ENCODE measurements at places on chromosomes 3 and 15. TPM values are rescaled to one million over a fixed set of nuclear protein-coding genes. Genes with fewer than 3 reads are reported as not detected.

DNA sequence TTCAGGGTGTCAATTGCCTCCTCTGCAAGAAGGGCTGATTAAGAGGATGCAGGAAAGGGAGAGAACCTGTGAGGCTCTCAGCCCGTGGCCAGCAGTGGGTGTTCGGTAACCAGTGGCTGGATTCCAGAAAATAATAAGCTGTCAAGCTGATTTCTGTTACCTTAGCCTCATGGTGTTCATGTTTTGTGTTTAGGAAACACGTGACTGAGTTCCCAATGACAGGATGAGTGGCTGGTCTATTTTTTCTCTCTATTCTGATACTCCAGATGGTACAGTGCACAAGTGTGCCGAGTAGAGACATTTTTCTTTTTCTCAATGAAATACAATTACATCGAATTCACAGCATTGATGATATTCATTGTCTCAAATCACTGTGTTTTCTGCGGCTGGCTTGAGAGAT is 43.6 kb downstream of the EDEM1 start:
- no peak for DNase-seq

GRCh38 chr3:70518356-70518755 is 205.9 kb upstream of the MDFIC2 start:
- no peak for DNase-seq

GRCh38 chr15:38411902-38412301 is 42.0 kb upstream of the FAM98B start:
- no peak for DNase-seq

DNA sequence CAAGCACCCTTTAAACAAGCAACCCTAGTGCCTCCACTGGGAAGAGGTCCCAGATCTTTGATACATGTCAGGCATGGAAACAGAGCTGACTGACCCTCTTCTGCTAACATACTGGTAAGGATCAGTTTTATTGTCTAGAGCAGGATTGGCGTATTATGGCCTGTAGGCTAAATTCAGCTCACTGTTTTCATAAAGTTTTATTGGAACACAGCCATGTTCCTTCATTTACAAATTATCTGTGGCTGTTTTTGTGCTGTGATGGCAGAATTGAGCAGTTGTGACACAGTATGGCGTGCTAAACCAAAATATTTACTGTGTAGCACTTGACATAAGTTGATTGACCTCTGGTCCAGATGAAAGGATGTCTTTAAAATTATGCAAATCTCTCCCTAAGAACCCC is 45.0 kb downstream of the WDR76 start:
- no peak for DNase-seq

- DNase-seq: no peak
Measured at GRCh38 chr3:53996141-53996874, 104.6 kb upstream of the SELENOK start.

DNA sequence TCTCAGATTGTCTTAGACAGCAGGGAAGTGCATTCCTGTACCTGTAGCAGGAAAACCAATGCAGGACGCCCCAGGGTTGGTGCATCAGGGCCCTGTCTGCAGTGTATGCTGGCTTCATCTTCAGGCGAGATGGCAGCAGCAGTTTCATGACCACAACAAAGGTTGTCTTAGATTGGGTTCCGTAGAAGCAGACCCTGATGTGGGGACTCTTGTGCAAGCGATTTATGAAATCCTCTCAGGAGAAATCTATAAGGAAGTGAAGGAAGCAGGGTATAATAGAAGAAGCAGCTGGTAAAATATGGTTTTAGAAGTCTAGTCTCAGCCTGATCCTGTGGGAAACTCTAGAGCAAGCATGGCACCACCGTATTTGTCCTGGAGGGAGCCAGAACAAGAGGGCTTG is 25.0 kb downstream of the DNAH1 start:
- DNase-seq: no peak

DNA sequence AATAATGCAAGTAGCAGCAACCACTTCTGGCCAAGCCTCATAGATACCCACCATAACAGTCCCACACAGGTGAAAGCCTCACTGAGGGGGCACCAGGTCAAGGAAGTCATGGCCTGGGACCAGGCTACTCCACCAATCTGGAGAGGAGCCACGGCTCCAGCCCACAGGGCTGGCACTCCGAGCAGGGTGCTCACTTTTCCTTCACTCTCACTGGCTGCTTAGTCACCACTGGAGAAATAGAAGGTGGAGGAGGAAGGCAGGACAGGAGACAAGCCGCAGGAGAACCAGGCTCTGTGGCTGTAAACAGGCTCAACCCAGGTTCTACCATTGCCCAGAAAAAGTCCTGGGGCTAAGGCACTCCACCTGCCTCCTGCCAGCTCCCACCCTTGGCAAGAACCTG is 1.2 kb downstream of the USP19 start:
- DNase-seq: no peak

DNA sequence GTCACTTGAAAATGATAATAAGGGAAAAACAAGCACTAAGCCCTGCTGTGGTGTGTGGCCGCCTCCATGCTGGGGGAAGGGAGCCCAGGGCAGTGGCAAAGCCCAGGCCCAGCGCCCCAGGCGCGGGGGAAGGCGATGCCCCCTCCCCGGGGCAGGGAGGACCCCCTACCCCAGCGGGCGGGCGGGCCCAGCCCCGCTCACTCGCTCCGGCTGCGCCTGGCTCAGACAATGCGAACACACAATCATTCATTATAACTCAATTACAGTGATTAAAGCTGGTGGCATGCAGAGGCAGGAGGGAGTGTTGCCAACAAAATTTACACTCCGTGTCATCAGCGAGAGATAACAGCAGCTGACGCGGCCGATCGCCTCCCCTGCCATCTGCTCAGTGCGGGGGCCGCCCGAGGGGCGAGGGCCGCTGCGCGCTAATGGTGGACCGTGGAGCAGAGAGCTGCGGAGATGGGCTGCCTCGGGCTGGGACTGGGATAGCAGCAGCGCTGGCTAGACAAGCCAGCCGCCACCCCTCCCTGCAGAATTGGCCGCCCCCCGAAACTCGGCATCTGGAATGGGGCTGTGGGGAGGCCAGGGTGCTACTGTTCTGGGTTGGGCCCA is 64.1 kb downstream of the TLE3 start:
- DNase-seq: no peak

DNA sequence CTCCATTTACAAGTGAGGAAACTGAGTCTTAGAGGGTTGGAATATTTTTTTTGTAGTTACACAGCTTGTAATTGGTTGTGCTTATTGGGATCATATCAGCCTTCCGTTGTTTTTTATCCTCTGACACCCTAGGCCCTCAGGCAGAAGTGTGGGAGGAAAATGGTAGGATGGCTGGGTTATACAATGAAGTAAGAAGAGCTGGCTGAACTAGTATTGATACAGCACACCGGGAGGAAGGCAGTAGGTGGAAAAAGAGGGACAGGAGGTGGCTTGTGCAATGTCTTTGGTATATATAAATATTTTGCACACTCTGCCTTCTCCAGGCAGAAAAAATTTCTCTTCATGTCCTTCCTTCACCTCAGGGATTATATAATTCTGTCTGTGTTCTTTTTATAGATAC is 214.3 kb upstream of the SGO1 start:
- no peak for DNase-seq

GRCh38 chr3:28039829-28040228 is 201.6 kb upstream of the CMC1 start:
- DNase-seq: no peak

DNA sequence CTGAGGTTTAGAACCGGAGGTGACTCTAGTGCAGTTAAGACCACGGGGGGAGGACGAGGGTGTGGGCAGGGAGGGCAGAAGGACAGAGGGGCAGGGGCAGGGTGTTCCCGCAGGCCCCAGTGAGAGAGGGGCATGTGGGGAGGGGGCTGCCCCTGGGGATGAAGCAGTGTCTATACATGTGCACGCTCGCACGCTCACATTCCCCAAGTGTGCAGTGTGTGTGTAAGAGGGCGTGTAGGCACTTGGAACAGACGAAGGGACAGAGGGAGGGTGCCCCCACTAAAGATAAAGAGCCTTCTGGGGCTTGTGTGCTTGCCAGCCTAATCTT is 69.5 kb upstream of the MEF2A start:
- no peak for DNase-seq

CCR8 gene
- not detected for total RNA-seq

DNA sequence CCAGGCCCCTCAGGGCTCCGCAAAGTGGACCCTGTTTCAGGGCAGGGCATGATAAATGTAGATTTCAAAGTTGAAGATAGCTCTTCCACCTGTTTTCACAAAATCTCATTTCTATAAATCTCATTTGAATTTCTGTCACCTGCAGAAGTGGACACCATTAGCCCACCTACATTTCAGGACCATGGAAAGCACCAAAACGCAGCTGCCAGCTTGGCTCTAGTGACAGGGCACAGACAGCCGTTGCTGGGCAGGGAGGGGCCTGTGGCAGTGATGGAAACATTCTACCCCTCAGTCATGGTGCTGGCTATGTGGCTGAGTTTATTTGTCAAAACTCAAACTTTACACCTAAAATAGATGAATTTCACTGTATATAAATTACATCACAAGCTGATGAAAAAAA is 40.4 kb downstream of the PRR23E start:
- DNase-seq: no peak

GRCh38 chr15:89958107-89958805 is 42.9 kb upstream of the ZNF710 start:
- DNase-seq: no peak

DNA sequence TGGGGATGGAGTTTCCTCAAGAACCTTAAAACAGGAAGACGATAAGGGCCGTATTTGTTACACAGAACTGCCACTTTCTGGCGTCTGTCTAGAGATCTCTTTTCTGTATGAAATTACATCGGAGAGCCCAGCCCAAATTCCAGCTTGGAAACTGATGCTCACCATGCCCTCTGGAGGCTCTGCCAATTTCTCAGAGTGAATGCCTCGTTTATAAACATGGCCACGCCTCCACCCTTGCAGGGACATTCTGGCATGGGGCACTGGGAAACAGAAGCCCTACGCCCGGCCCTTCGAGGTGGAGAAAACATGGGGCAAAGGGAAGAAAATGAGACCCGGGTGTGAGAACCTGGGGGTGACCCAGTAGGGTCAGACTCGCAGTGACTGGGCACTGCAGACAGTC is 53.4 kb upstream of the SEC13 start:
- no peak for DNase-seq

GRCh38 chr3:105965384-105965783 is 96.6 kb upstream of the CBLB start:
- peak; percentile 32 for DNase-seq

CSPG4 gene
- total RNA-seq: 30.6 TPM

- no peak for DNase-seq
Measured at GRCh38 chr3:140593766-140594165, 84.1 kb upstream of the TRIM42 start.

SPTBN5 gene
- 1.7 TPM for total RNA-seq

GRCh38 chr15:57033715-57034439 is 115.4 kb downstream of the TCF12 start:
- DNase-seq: no peak

JAGN1 gene
- total RNA-seq: 12.2 TPM

- no peak for DNase-seq
Measured at GRCh38 chr15:26325495-26325894, 447.4 kb downstream of the GABRB3 start.

- DNase-seq: no peak
Measured at GRCh38 chr15:90059208-90059985, 42.9 kb downstream of the IDH2 start.

EXD1 gene
- not detected for total RNA-seq

DNA sequence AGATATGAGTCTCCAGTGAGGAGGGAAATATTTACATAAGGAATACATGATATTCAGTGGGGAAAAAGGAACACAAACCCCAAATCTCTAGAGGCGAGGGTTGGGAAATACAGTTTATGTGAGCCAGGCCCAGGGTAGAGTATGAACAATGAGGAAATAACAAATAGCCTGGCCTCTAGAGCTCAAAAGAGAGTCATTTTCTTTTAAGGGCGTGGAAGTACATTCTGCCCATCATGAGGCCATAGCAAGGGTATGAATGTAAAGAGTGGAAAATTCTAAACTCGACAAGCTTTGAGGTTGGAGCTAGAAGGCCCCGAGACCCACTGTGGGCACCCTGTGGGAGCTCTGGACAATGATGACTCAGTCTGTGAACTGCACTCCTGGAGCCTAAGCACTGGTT is 27.8 kb upstream of the IGF2BP2 start:
- DNase-seq: no peak

- no peak for DNase-seq
Measured at GRCh38 chr3:177470197-177470941, 273.1 kb upstream of the TBL1XR1 start.

NAALADL2 gene
- 77.5 TPM for total RNA-seq

GADL1 gene
- 2.3 TPM for total RNA-seq

ADAMTS9 gene
- total RNA-seq: 120 TPM

- no peak for DNase-seq
Measured at GRCh38 chr3:71541313-71541712, 42.2 kb downstream of the FOXP1 start.

DNA sequence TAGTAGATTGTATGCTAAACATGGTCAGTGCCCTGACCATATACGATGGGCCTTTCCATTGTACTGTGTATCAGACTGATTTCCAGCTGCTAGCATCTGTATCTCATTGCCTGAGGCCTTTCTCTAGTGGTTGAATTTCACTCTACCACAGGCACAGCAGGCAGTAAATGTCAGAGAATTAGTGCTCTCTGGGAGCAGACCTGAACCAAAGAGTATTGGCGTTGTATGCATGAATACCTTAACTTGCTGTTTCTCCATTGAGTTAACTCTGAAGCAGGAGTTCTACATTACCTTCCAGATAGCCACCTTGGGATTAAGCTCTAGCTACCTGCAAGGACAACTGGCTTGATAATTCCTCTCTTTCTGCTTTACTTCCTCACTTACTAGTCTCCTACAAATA is 439.2 kb upstream of the EPHA3 start:
- no peak for DNase-seq

CSTA gene
- 10.0 TPM for total RNA-seq

GRCh38 chr15:39459548-39459947 is 121.3 kb upstream of the THBS1 start:
- DNase-seq: no peak

- no peak for DNase-seq
Measured at GRCh38 chr3:110562621-110563020, 509.0 kb upstream of the NECTIN3 start.

Measured in urinary bladder (tissue), 4 donors.